Stimulated activated CD4-positive, alpha-beta T cell treated with anti-CD3 and anti-CD28 coated beads, Interleukin-1b, Interleukin-23, amount 100 ng/mL, for 24 hours (primary cell): ENCODE measurements at places on chromosomes 2 and 18.

DNA sequence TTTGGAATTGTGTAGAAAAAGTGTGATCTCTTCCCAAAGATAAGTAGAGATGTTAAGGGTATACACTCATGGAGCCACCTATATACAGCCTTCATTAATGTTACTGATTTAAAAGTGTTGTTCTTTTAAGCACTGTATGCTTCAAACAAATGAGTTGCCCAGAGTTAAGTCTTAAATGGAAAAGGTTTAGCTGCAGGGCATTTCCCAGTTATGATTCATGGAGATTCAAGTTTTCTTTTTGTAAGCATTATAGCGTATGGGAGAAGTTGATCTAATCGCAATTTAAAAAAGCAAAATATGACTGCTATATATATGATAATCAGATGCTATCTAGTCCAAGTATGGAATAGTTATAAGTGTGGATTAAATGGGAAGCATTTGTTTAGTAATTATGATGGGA, 4.8 kb downstream of the PDK1 start:
- DNase-seq: no peak

DNA sequence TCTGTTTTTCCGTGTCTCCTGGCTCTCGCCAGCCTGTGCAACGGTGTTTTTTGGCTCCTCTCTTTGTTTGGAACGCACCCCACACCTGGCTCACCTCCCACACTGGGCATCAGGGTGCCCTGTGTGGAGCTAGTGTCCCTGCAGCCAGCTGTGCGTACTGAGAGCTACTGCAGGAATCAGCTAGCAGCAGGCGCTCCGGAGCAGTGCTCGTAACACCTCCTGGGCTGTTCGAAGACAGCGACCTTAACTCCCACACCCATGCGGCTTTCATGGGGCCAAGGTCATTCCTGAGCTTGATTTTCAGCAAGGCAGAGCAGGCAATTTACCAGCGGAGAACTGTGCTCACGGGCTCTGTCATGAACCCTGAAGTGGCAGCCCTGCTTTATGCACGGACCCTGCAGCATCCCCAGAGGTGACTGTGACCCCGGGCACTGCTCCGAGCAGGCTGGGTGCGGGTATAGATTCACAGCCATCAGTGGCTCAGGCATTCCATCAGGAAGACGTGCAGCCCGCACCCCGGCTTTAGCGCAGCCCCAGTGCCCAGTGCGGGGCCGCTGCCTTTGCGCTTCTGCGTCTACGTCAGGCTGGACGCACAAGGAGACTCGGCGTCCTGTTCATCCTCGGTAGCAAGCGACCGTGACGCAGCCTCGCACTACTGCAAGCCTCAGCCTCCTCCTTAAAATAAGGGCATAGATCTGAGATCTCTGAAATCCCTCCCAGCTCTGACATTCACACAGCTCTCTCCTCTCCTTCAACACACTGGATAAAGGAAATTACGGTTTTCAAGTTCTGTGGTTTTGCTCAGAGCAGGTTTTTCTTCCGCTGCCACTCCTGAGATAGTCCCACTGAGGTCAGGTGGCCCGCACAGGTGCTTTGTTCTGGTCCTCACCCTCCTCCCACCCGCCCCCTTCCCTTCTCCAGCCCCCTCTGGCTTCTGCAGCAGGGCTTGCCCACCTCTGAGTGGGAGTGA, 58.2 kb downstream of the ADI1 start:
- DNase-seq: no peak

DNA sequence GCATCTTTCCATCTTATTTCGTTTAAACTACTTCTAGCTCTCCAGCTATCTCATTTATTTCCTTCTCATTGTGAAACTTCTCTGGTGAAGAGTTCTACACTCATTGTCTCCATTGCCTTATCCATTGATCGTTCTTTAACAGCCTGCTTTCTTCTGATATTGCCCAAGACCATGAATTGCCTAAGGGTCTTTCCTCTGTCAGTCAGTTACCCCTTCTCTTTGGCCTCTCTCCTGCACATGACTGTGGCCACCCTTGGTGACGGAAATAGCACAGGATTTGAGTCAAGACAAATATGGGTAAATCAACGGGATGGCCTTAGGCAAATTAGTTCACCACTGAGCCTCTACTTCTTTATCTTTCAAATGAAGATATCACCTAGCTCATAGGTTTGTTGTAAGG, 26.6 kb downstream of the NHEJ1 start:
- no peak for DNase-seq

- DNase-seq: no peak
These were observed 68.3 kb downstream of the SPTBN1 start for GRCh38 chr2:54524226-54524991.

- no peak for DNase-seq
These were observed 14.4 kb downstream of the ITSN2 start for GRCh38 chr2:24345937-24346336.

- no peak for DNase-seq
These were observed 23.5 kb downstream of the IFIH1 start for GRCh38 chr2:162295009-162295408.

DNA sequence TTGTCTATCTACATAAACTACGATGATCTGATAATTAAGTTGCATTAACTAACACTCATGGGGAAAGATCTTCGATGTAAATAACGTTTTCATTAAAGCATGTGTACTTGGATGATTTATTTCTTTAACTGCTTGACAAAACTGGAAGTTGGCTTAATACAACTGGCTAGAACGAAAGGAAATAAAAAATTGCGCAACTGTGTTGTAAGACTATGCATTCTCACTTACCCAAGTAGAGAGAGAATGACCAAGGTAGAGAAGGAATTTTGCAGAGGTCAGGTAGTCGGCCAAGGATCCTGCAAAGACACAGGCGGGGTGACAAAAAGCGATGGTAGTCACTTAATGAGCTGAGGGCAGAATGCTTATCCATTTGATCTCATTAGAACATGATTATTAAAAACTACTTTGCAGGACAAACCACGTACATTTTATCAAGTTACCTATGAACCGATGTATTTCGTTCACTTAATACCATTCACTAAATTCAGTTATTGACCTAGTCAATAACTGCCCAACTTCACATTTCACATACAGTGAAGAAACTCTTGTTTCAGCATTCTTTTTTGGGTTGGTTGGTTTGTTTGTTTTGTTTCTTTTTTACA, 900 bp downstream of the SLC40A1 start:
- no peak for DNase-seq

- DNase-seq: no peak
These were observed 14.0 kb upstream of the CNDP1 start for GRCh38 chr18:74520096-74520833.
